ENCODE measurements at places on chromosomes 1 and 21.

DNA sequence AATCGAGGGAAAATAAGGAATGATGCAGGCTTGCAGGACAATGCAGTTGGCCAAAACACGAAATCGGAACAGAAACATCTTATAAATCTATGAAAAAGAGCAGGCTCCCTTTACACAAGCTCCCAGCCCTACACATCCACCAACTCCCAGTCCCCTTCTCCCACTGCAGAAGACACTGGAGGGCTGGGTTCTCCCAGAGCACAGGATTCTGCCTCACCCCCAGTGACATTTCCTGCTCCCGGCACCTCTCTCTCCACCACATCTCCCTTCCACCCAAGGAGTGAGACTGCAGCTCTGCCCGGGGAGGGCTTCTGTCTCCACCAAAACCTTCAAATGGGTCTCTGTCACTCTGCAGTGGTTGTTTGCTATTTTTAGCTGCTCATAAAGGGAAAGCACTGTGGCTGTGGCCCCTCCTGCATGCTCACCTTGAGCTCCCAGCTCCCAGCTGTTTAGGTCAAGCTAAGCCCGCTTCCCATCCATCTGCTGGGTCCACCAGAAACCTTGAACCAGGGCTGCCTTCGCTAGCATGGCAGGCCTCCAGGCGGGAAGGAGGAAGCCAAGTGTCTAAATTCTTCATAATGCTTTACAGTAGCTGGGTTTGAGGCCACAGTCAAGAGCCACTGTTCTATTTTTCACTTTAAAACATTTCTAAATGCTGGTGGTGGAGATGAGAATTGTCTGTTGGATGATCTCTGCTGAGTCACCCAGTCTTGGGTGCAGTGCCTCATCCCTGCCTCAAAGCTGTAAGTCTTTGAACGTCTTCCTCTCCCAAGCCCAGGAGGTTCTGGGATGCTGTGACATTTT, 3.3 kb upstream of the C2CD2 start:
- no peak for DNase-seq

DNA sequence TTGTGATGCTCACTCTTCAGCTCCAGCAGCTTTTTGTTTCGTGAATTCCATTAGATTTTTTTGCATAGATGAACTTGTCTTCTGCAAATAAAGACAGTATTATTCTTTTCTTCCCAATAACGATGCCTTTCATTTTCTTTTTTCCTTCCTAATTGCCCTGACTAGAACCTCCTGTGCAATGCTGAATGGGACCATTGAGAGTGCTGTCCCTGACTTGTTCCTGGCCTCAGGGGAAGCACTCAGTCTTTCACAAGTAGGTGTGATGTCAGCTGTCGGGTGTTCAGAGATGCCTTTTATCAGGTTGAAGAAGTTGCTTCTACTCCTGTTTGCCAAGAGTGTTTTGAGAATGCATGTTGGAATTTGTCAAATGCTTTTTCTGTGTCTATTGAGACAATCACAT, 64.3 kb upstream of the ADARB1 start:
- no peak for DNase-seq

- DNase-seq = no peak
Observed at GRCh38 chr1:24990779-24991641, 60.9 kb upstream of the RUNX3 start.

- DNase-seq = no peak
Observed at GRCh38 chr1:54421101-54421504, 14.9 kb upstream of the SSBP3 start.

DNA sequence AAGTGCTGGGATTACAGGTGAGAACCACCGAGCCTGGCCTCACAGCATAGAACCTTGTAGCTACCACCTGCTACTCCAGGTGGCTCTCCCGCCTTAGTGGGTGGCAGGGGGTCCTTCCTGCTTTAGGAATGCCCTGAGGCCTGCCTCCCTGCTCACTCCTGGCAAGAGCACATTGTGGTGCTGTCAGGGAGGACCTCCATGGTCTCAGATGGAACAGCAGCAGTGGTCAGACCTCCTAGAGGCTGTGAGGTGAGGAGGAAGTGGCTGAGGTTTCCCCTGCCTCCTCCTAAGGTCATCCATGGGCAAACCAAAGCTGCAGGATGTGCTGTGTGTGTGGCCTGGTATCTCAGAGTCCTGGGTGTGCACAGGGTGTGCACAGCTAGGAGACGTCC, 6.7 kb downstream of the SOX13 start:
- DNase-seq = no peak

- no peak for DNase-seq
Observed at GRCh38 chr1:76568573-76569238, 298.6 kb upstream of the ST6GALNAC5 start.

GRCh38 chr1:21704145-21704544, 35.0 kb upstream of the RAP1GAP start:
- no peak for DNase-seq

- DNase-seq = no peak
Observed at GRCh38 chr1:207459008-207459407, 4.9 kb downstream of the CR2 start.

DNA sequence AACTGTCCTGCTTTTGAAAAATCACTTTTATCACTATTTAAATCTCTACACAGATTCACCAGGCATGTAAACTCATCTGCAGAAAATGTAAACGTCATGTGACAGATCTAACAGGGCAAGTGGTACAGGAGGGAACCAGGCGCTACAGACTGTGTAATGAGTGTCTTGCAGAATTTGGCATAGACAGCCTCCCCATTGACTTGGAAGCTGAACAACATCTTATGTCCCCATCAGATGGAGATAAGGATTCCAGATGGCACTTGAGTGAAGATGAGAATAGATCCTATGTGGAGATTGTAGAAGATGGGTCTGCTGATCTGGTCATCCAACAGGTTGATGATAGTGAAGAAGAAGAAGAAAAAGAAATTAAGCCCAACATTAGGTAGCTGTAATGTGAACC, 50.3 kb downstream of the ZBTB8OS start:
- DNase-seq = no peak

DNA sequence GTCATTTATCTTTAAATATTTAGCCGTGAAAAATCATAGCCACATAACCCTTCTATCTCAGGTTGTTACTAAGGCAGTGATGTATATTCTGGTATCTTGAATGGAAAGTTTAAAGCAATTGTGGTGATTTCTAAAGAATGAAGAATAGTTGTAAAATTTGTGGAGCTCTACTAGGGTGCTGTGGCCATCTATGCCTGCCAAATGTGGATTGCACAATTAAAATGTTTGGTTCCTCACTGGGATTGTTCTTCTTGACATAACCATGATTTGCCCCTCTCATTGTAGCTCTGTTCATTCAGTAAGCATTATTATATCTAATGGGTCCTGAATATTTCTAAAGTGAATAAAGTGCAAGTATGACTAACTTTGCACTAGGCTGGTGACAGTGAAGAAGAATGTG, 50.1 kb downstream of the AK4 start:
- DNase-seq = no peak

GRCh38 chr1:16888860-16889816, 6.6 kb upstream of the RNU1-2 start:
- DNase-seq = peak; percentile 43

DNA sequence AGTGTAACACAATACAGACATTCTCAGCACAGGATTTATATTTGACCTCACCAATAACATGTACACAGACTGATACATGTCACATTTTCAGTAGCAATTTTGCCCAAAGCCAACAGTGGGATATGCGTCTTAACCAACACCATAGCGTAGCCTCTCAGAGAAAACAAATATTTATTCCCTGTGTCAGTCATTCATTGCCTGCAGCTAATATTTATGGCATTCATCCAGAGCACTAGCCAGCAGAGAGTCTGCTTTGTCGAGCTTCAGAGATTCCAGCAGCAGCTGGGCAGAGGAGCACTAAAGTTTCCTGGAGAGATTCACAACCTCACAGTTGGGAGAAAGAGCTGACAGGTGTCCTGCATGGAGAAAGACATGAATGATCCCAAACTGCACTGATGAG, 400.7 kb upstream of the DAB1 start:
- no peak for DNase-seq

DNA sequence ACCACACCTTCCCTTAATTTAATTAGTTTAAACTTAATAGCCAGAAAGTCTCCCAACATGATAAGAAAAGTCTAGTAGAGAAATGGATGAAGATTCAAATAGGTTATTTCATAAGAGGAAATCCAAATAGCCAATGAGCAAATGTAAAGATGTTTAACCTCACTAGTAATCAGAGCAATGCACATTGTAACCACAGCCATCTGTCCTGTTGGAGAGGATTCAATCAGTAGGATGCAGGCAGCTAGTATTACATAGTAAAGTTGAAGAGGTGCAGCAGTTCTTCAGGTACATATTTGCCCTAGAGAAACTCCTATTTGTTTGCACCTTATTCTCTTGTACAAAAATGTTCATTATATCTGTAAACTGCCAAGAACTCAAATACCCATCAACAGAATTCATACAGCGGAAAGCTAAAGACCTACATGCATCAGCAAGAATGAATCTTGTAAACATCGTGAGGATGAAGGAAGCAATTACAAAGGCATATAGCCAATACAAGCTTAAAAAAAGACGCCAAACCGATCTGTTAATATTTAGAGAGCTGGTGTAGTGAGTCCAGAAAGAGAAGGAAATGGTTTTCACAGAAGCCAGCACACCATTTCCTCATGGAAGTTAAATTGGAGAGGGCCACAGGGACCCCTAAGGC, 27.9 kb downstream of the DIP2A start:
- no peak for DNase-seq

GRCh38 chr1:109312246-109312645, 5.4 kb upstream of the MYBPHL start:
- DNase-seq = no peak

- DNase-seq = no peak
Observed at GRCh38 chr1:53508991-53509666, 49.9 kb downstream of the DMRTB1 start.

DNA sequence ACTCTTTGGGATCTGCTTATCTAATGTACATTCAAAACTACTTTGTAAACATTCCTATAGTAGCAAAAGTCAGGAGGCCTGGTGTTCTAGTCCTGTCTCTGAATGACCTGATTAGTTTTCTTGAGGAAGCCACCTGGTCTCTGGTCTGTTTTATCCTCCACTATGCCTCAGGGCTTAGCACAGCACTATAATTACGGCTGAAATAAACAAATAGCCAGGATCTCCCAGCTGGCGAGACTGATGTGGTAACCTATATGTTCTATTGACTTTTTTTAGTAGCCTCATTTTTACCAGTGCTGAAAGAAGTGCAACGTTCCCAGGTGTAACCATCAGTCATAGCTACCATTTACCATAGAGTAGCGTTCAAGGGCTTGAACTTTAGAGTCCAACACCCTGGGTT, 24.2 kb upstream of the RPL11 start:
- no peak for DNase-seq

- DNase-seq = no peak
Observed at GRCh38 chr21:32800056-32800455, 28.5 kb upstream of the PAXBP1 start.

DNA sequence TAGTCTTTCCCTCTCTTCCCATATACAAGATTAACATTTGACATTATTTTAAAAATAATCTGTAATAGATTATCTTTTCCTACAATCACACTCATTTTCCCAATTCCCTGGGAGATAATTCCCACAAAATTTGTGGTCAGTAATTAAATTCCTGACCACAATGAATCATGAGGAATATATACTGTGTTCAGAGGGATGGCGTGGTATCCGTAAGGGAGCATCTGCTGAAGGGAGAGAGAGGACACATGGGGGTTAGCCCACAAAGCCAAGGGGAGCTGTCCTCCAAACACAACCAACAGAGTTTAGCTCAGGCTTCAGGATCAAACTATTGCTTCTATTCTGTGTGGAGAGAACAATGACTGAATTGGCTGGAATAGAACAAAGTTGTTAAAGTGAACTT, 57.1 kb upstream of the PPP2R5A start:
- no peak for DNase-seq

- no peak for DNase-seq
Observed at GRCh38 chr21:35441868-35442582, 392.9 kb upstream of the RUNX1 start.

GRCh38 chr1:6212193-6212959, 6.5 kb downstream of the RNF207 start:
- no peak for DNase-seq

DNA sequence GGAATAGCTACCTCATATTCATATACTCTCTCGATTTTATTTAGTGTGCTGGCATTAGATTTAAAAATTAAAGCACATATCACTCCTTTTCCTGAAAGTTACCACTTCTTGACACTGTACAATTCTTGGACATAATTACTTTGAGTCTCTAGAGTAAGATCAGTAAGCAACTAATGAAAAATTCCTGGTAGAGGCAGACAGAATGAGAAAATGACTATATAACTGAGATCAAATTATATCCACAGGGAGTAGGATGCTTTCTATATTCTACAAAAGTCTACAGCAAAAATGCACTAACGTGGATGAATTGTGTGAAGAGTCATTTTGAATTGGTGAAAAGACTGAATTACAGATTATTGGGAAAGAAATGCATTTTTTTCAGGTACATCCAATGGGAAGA, 445.7 kb downstream of the PTBP2 start:
- no peak for DNase-seq

Measured in activated CD4-positive, alpha-beta T cell treated with anti-CD3 and anti-CD28 coated beads for 1 hour (primary cell).